ENCODE measurements at places on chromosomes 3 and 15. TPM values are rescaled to one million over a fixed set of nuclear protein-coding genes. Genes with fewer than 3 reads are reported as not detected.
A peak's percentile ranks its signal among the peaks of the same experiment; 100 is the strongest.

DNA sequence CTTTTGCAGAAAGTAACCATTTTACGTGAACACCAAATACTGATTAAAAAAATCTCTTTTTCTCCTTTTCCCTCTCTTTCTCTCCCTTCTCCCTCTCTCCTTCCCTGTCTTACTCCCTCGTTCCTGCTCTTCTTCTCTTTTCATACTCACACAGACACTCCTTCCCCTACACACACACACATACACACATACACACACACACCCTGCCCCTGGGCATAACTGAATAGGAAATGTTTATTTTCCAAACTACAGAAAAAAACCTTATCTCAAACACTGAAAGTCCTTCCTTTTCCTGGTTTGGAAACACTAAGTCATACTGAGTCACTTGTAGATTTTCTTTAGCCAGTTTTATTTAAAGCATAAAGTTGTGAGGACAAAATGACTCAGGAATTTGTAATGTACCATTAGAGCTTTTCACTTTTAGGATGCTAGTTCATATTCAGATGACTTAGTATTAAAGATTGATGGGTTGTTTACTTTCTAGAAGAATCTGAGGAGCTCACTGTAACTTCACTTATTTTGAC, 62.4 kb downstream of the MBNL1 start:
- DNase-seq = no peak

DNA sequence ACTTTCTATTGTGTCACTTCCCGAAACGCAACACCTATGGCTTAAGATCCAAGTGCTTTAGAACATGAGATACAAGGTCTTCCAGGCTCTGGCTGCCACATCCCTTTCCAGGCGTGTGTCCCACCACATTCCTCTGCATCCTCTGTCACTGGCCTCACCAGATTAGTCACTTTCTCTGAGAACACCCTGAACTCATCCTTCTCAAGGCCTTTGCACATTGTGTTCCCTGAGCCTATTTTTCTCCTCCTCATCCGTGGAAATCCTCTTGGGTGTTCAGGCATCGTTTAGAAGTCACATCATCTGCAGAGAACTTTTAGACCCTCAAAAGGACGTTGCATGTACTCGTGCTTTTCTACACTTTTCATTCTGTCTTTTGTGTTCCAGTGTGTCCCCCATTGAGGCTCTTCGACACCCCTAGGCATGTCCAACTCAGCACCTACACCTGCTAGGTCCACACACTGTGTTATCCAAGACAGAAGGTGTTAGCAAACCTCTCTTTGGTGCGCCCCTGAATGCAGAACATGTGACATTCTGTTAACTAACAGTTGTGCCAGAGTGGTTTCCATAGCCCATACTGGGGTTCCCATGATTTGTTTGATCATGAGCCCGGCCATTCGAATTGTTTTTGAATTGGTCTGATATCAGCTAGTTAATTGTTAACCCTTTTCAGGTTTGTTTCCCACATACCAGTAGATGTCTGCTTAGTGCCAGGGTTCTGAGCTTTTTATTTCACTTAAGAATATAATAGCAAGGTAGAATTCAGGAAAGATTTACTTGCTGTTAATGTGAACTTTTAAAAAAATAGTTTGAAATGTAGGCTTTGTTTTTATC, 67.2 kb downstream of the LPP start:
- DNase-seq = no peak

DNA sequence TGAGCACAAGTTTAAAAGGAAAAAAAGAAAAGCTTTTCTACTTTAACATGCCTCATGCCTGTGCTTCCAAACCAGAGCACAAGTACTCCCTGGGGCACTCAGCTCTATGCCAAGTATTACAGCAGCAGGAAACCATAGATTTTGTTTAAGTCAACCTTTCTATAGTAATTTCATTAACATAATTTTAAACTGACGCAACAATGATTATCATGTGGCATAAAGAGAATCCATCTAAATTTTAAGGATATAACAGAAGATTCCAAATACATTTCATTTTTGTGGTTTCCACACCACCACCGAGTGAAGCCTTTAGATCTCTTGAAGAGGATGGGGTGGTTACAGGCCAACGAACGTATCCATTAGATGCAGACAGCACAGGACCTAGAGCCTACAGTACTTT, 112.1 kb downstream of the TNIK start:
- no peak for DNase-seq

DNA sequence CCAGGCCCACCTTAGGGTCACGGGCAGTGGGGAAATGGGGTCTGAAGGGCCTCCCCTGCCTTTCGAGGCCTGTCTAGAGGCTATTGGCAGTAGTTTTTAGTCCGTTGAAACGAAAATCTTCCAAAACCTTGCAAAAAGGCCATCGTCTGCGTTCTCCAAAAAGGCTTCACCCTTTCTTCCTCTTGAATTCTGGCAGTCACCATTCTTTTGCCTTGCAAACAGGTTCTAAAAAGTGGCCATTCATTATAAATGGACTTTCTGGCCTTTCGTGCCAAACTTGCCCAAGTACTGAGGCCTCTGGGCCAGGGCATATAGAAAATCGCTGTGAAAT, 367 bp upstream of the TARS3 start:
- no peak for DNase-seq

DNA sequence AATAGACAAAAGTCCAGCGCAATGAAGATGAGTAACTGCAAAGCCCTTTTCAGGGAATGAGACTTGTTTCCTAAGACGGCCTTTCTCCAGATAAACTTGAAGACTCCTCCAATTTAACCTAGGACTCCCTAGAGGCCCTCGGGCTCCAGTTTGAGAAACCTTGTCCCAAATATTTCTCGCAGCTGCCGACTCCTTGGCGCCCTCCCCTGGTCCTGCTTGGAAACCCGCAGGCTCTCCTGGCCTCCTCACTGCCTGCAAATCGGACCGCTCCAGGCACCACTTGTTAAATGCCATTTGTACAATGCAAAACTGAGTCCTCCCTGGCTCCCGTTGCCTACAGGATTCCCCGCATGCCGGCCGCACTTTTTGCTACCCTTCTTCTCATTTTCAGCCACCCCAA, 36.8 kb downstream of the MUC4 start:
- no peak for DNase-seq

DNA sequence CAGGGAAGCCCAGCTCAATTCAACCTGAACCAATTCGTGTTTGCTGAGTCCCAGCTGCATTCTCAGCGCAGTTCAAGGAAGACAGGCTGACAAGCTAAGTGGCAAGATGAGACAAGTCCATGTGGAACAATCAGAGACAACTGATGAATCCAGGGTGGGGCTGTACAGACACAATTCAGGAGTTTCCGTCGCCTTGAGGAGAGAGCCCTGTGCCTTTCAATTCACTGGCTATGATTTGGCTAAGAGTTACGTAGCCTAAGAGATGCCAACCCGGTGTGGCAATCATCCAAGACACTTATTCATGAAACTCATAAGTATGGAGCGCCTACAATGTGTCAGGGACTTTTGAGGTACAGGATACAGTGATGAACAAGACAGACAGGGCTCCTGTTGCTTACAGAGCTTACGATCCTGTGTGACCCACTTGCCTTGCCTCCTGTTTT, 15.5 kb upstream of the ZBED2 start:
- peak; percentile 7 for DNase-seq

DNA sequence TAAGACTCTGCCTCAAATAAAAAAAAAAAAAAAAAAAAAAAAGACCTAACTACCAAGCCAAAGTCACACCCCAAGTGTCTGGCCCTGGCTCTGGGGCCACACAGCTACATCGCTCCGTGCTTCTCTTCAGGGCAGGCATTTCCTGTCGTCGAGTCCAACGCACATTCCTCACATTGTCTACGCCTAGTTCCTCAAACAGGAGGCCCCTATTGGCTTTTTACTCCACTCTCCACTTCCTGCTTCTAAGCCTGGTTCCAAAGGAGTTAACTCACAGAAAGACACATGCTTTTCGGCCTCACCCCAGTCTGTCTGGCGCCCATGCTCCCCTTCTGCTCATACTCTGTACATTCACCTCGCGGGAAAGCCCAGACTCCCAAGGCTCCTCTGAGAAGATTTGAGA, 28.8 kb downstream of the KNG1 start:
- no peak for DNase-seq

- no peak for DNase-seq
These were observed 208.5 kb downstream of the CLSTN2 start for GRCh38 chr3:140143367-140144069.

GRCh38 chr3:54713455-54713854, 214.4 kb downstream of the LRTM1 start:
- no peak for DNase-seq

DNA sequence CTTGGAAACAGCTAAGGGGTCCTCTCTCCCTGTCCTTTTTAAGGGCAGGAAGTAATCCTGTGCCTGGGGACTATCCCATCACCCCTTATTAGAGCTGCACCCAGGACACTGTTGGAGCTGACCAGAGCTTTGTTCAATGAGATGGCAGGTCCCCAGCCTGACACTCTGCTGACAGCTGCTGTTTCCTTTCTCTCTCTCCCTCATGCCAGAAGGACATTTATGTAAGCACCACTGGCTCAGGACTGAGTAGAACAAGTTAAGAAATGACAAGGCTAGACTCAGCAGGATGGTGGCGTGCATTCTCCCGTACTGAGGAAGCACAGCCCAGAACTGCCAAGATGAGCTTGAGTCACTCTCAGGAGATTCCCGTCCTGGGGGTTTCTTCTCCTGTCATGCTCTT, 17.3 kb downstream of the GJD2 start:
- no peak for DNase-seq

DNA sequence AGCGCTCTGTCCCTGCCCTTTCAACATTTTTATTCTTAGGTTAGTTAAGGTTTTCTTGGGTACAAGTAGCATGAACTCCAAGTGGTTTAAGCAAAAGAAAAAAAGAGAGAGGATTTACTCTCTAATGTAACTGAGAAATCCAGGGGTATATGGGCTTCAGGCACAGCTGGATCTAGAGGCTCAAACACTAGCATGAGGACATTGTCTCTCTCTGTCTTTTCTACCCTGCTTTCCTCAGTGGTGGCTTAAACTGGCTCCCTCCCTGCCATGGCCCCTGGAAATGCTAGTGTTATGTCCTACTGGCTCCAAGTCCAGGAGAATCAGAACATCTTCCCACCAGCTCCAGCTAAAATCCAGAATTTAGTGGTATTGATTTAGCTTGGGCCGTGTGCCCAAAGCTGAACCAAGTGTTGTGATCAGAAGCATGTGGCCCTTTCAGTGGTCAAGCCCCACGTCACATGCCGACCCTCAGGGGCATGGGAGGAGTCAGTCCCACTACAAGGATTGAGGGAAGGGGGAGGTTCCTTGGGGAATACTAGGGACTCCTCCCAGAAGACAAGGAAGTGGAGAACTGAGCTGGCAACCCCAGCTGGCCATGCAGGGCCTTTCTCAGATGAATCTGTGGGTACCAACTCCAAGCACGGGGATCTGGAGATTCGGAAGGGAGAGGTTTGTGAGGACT, 58.0 kb downstream of the LINGO1 start:
- no peak for DNase-seq

- no peak for DNase-seq
These were observed 18.5 kb downstream of the ALDH1A3 start for GRCh38 chr15:100898152-100898490.

DNA sequence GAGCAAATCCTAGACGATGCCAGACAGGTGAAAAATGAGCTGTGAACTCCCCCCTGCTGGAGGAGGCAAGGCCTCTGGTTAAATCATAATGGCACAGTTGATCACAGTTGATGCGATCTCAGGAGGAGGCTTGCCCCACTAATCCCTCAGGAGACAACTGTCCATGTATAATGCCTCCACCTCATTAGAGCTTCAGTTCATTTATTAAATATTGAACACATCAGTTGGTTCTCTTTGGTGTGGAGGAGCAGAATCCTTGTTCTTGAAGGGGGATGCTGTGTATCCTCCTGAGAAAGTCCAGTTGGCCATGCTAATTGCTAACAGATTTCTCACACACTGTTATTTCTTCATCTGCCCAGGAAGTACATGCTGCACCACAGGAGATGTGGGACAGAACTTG, 290.5 kb downstream of the IGSF11 start:
- no peak for DNase-seq

- DNase-seq = no peak
These were observed 234.6 kb downstream of the RBMS3 start for GRCh38 chr3:29515451-29515850.

DNA sequence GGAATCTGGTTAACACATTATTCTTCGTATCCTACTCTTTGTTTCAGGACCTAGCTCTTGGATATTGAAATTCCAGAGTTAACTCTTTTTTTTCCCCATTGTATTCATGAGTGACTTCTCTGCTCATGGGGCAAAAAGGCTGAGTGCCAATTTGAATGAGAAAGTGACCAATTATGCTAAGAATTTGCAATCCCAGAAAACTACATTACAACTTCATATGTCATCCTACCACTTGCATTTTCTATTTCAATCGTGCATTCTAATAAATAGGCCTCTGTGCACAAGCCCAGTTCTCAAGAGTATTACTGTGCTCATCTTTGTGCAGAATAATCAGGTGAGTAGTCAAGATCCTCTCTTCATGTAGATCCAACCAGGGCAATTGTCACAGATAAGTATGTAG, 537.8 kb downstream of the OTOL1 start:
- DNase-seq = no peak

STIMATE gene
- 5.1 TPM for polyA plus RNA-seq

ZKSCAN7 gene
- polyA plus RNA-seq = 2.6 TPM

ARPIN gene
- not detected for polyA plus RNA-seq

STRA6 gene
- not detected for polyA plus RNA-seq

APOD gene
- not detected for polyA plus RNA-seq

WWTR1 gene
- polyA plus RNA-seq = 0.37 TPM

GOLGA6D gene
- polyA plus RNA-seq = not detected

LRRK1 gene
- not detected for polyA plus RNA-seq

ALS2CL gene
- 1.2 TPM for polyA plus RNA-seq

CFAP100 gene
- polyA plus RNA-seq = not detected

CALML4 gene
- 0.65 TPM for polyA plus RNA-seq

ALDH1A2 gene
- not detected for polyA plus RNA-seq

PLA1A gene
- polyA plus RNA-seq = not detected

SERINC4 gene
- polyA plus RNA-seq = 3.5 TPM

TIMP4 gene
- polyA plus RNA-seq = not detected

QTRT2 gene
- polyA plus RNA-seq = 8.1 TPM

Data from naive thymus-derived CD8-positive, alpha-beta T cell (primary cell).